ENCODE measurements at places on chromosomes 7 and 10.

GRCh38 chr7:69682518-69682917, 84.2 kb downstream of the AUTS2 start:
- peak; percentile 35 for DNase-seq

DNA sequence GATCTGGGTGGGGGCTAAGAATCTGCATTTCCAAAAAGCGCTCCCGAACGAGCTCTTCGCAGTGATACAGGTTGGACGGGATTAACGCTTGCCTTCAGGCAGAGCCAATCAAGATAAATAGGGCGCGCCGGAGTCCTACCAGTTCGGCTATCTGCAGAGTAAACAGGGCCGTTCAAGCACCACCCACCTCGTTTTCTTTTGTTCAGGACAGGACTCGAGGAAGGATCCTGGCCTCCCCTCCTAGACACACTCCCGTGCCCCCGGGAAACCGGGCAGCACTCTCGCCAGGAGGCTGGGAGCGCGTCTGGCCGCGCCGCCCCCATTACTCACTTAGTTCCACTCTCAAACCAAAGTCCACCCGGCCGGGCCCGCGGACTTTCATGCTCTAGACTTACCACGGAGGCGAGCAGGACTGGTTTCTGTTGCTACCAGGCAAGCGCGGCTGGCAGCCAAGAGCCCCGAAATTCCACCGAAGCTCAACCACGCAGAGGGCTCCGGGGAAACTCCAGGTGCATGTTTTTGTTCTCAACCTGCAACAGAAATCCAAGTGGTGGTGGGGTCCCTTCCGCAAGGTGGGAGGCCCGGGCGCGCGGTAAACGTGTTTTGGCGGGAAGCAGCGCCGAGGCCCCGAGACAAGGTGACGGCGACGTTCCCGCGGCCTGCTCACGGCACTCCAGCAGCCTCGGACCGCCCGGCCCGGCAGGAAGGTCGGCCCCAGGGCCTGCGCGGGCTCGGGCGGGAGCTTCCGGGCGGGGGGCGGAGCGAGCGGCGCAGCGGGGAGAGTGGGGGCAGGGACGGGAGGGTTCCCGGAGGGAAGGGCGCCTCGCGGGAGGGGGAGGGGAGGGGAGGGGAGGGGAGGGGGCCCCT, 12.7 kb downstream of the HNRNPF start:
- peak; percentile 91 for DNase-seq

DNA sequence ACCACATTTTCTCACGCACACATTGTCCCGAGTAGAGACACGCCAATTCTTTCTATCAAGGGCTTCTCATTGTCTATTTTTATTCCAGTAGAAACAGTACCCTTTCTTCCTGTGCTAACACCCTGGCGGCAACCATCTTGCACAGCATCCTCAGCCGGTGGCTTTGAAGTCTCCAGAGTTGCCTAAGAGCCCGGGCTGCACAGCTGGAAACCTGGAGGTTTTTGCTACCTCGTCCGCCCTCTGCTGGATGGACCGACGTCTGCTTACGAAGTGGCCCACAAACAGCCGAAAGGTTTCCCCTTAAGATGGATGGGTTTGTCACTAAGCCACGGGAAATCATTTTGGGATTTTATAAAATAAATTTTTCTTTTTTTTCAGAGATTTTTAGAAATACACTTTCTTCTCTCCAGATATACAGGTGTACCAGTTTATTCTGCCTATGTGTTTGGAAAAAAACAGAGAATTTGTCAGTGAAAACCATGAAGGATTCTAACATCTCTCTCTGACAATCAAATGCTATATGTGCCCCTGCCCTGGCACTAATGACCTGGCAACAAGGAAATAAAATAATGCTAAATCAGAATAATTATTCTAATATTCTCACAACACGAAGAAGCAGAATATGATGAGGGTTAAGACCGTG, 81.8 kb upstream of the FAM204A start:
- DNase-seq, result peak; percentile 92

DNA sequence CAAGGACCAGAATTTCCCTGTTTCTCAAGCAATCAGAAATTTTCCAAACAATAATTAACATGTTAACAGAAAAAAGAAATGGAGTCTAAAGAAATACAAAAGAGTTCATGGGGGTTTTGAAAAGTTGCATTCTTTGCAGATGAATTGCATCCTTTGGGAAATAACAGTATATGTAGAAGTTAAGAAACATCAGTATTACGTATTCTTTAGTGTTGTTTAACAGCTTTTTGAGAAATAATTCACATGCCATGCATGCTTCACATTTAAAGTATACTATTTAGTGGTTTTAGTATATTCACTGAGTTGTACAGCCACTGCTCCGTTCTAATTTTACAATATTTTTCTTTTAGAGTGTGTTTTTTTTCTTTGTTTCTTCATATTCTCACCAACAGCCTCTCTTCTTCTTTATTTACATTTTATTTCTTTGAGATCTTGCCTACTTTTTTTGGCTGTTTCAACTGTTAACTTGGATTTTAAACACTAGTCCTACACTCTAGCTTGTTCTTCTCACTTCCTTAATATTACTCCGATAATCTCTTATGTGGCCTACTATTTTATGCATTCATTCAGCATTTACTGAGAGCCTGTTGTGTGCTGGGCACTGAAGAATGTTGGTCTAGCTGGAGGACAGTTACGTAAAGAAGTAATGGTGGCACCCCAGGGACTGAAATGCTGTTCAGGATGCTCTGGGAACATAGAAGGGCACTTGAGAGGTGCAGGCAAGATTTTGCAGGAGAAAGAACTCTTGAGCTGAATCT, 330.1 kb downstream of the EXOC4 start:
- DNase-seq, result no peak

GRCh38 chr10:86403183-86403797, 36.7 kb upstream of the GRID1 start:
- no peak for DNase-seq

DNA sequence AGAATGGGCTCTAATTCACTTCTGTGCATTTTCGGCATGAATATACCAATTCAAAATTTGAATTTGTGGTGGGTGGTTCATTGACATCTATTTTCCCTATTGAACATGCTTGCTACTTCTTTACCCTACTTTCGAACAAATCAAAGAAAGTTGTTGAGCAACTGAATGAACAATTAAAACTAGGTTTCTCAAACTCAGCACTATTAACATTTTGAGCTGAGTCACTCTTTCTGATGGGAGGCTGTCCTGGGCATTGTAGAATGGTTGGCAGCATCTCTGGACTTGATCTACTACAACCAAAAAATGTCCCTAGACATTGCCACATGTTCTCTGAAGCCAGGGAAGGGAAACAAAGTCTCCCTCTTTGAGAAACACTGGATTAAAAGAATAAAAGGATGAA, 116.7 kb downstream of the COL28A1 start:
- DNase-seq, result no peak

GRCh38 chr10:60427709-60428386, 38.2 kb upstream of the ANK3 start:
- no peak for DNase-seq

DNA sequence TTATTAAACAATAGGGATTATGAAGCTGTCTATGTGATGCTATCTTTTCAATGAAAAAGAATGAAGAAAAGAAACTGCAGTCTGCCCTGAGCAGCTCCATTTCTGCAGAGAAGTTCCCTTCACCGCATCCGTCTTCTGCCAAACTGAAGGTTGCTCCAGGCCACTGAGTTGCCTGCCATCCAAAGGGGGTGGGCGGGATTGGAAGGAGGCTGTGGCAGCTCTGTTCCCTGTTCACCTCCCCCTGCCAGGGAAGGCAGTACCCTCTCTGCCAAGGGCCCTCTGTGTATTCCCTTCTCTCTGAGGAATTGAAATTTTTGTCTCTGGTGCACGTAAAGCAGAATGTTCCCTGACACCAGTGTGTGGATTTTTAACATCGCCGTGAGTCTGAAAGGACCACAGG, 243.1 kb upstream of the GHITM start:
- DNase-seq, result no peak

- peak; percentile 36 for DNase-seq
Observed at GRCh38 chr10:17031637-17032635, 97.7 kb downstream of the CUBN start.

GRCh38 chr10:118370499-118370898, 28.4 kb upstream of the FAM204A start:
- DNase-seq, result no peak

GRCh38 chr7:140326116-140326928, 72.0 kb downstream of the SLC37A3 start:
- peak; percentile 86 for DNase-seq

Measured in hematopoietic multipotent progenitor cell treated with erythropoietin and hydrocortisone succinate and interleukin-3 and kit ligand, for 4 days (in vitro differentiated cells).